Stimulated activated CD8-positive, alpha-beta memory T cell treated with anti-CD3 and anti-CD28 coated beads, Interleukin-15, amount 100 ng/mL, for 1 hour (primary cell): ENCODE measurements at places on chromosomes 13 and 19.

DNA sequence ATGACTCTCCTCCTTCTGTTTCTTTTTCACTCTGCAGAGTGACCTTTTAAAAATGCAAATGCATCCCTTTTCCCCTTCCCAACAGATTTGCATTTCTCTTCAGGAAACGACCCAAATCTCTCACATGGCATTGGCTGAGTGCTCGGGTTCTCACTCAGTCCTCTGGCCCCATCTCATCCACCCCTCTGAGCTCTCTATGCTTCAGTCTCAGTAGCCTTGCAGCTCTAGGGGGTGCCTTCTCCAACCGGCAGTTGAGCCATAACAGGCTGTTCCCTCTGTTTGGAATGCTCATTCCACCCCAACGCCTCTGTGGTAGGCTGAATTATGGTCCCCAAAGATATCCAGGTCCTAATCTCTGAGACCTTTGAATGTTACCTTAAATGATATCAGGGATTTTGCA lies 78.2 kb downstream of the AKAP11 start:
- no peak for DNase-seq

DNA sequence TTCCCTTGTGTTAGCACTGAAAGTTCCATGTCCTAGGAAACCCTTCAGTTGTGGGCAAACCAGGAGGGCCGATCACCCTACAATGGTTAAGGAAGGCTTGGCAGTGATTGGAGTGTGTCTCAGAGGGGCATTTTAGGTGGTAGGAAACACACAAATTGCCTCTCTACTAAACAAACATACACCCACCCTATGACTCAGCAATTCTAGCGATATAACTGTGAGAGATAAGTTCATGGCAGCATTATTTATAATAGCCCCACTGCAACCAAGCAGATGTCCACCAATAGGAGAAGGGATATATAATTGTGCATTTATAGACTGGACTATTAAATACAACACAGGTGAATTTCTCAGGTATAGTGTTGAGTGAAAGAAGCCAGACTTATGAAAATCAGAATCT lies 543.1 kb downstream of the UQCRFS1 start:
- DNase-seq: no peak

DNA sequence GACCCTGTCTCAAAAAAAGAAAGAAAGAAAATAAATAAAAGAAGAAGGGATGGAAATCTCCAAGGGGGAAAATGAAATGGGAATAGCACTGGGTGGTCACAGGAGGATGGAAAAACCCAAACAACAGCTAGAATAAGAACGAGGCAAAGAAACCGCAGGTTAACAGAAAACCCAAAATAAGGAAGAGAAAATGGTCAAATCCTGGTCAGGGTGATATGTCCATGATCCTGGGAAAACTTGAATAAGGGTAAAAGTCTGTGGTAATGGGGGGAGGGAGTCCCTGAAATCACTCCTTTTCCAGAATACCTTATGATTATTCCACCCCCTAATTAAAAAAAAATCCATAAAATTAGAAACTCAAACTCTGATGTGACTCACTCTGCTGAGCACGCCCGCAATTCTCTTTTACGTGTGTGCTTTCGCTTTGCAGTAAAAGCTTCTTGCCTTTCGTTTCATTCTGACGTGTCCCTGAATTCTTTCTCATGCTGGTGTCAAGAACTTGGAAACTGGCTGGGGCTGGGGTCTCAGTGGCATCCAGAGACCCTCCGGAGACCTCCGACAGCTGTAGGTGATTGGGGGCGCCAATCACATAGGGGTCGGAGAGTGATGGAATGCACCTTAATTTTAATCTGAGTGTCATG lies 4.3 kb upstream of the NAXD start:
- no peak for DNase-seq

GRCh38 chr13:30051531-30052060 lies 201.2 kb upstream of the UBL3 start:
- DNase-seq: no peak
